NCI-H446 (cell line): ENCODE measurements at places on chromosomes 2 and 18.

DNA sequence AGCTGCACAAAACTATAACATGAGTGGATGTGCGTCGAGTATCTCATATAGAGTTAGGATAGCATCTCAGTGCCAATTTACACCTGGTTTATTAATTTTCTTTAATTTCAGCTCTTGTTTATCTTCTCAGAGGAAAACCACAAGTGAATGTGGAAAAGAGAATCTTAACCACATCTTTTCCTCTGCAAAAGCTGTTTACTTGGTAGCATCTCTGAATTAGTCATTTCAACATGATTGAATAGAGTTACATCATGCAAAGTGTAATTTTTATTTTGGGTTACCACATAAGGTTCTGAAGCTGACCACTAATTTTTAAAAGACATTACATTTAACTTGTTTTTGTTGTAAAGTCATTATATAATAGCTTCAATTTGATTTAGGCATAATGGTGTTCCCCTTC, 83.8 kb upstream of the FAM237A start:
- DNase-seq = no peak

DNA sequence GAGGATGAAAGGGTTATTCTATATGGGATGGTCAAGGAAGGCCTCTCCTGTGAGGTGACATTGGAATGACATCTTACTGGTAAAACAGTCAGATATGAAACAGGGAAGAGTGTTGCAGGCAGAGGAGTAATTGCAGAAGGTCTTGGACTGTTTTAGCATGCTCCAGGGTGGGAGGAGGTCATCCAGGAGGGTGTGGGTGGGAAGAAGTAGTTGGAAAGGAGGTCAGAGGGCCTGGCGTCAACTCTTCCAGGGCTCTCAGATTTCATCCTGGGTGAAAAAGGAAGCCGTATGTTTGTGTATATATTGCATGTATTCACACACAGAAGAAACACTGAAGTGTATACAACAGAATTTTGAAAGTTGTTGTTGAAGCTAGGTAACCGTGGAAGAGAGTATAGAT, 48.2 kb downstream of the ATP9B start:
- no peak for DNase-seq

DNA sequence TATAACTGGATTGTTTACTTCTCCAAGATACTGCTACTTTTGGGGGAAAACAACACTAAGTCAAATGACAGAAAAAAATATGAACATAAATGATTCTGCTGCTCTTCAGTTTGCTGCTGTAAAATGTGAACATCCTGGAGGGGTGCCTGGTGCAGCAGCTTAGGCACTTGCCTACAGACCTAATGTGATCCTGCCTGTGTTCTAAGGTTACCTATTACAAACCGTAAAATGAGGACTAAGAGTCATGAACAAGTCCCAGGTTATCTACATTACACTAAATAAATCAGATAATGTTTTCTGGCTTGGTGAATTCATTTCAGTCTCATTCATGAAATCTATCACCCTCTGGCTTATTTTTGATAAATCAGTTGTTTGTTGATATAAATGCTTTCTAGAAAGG, 38.4 kb upstream of the ERCC3 start:
- DNase-seq = no peak

GRCh38 chr2:172806493-172806892, 70.8 kb downstream of the RAPGEF4 start:
- DNase-seq = peak; percentile 22

GRCh38 chr18:59540780-59541179, 156.4 kb downstream of the CCBE1 start:
- no peak for DNase-seq
